ENCODE measurements at places on chromosomes 2 and 18. TPM values are rescaled to one million over a fixed set of nuclear protein-coding genes. Genes with fewer than 3 reads are reported as not detected.

Gene VPS4B
- total RNA-seq = 16.7 TPM

Gene PROM2
- total RNA-seq = 1.4 TPM

Gene TBR1
- total RNA-seq = not detected

Gene DNER
- total RNA-seq = 2.3 TPM

Gene CD207
- total RNA-seq = not detected

- DNase-seq = no peak
Observed at GRCh38 chr2:217777906-217778305, 224.9 kb downstream of the TNS1 start.

DNA sequence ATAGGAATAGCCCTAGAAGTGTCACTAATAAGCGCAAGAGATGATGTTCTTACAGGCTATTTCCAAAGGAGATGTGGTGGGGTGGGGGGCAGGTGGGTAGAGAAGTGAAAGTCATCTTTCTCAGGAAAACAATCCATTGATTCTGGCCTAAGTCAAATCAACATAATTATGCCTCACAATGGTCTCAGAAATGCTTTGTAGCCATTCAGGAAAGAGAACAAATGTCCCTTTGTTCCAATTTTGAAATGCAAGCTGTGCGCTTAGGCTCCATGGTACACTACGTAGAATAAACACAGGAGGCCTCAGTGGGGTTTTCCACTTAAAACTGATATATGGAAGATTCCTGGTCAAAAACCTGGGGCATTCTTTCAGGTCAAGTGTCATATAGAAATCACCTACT lies 529.9 kb upstream of the KLHL29 start:
- DNase-seq = no peak

GRCh38 chr18:69838620-69839411 lies 108.9 kb downstream of the CD226 start:
- no peak for DNase-seq

DNA sequence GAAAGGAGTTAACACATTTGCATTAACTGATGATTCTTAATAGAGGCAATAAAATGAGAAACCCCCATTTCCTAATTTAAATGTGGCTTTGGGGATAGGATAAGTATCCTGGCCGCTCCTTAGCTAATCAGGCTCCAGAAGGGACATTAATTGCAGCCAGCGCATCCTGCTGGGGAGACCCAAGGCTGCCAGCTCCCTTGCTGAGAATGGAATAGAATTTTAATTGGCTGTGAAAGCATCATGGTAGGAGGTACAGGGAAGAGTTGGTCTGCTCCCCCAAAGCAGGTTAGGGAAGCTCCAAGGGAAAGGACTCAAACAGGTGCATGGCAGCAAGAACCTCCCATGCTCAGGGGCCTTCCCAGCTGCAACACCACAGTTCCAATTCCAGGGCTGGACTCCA lies 71.4 kb downstream of the MARCHF4 start:
- no peak for DNase-seq

- no peak for DNase-seq
Observed at GRCh38 chr2:45342-46130, 769 bp downstream of the FAM110C start.

- DNase-seq = no peak
Observed at GRCh38 chr2:240292035-240292574, 143.4 kb upstream of the GPC1 start.

GRCh38 chr2:112834396-112835037 lies 2.1 kb downstream of the IL1B start:
- no peak for DNase-seq

DNA sequence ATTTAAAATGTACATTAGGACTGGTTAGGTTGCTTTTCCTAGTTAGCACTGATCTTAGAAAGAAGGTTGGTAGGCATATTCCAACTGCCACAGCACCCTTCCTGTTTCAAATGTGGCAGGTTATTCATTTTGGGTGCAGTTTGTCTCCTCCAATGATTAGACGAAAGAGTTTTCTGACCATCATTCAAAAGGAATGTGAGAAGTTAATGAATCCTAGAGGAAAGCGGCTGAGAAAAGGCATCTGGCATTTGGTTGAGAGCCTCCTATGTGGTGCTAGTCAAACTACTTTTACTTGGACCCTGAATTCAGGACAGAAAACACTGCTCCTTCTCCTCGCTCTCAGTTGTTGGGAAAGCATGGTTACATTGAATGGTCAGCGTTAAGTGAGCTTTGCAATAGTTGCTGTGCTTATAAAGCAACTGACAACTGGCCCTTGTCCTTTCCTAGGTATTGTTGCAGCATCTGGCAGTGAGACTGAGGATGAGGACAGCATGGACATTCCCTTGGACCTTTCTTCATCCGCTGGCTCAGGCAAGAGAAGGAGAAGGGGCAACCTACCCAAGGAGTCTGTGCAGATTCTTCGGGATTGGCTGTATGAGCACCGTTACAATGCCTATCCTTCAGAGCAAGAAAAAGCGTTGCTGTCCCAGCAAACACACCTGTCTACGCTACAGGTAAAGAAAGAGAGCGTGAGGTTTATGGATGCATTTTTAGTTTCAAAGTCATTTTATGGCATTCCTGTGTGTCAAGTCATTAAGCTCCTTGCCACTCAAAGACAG lies 6.1 kb downstream of the TGIF1 start:
- DNase-seq = no peak

DNA sequence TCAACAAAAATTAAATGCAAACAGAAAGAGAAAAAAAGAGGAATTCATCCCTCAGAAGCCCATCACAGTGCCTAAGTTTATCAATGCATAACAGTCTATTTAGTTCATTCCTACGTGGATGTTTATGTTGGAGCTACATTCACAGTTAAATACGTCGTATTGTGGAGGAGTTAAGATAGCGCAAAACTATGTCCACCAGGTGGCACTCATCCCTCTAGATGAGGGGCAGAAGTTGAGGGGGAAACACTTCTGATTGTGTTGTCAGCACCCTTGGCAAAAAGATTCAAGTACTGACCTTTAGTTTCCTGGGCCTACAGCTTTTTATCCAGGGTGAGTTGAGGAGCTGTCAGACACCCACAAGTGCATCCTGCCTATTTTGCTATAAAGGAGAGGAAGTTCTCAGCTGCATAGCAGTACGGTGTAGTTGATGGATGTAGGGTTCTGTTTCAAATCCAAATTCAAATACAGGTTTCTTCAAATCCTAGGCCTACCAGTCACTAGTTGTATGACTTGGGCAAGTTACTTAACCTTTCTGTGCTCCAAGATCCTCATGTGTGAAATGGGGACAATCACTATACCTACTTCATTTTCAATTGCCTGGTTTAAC lies 26.8 kb upstream of the MYO1B start:
- no peak for DNase-seq

DNA sequence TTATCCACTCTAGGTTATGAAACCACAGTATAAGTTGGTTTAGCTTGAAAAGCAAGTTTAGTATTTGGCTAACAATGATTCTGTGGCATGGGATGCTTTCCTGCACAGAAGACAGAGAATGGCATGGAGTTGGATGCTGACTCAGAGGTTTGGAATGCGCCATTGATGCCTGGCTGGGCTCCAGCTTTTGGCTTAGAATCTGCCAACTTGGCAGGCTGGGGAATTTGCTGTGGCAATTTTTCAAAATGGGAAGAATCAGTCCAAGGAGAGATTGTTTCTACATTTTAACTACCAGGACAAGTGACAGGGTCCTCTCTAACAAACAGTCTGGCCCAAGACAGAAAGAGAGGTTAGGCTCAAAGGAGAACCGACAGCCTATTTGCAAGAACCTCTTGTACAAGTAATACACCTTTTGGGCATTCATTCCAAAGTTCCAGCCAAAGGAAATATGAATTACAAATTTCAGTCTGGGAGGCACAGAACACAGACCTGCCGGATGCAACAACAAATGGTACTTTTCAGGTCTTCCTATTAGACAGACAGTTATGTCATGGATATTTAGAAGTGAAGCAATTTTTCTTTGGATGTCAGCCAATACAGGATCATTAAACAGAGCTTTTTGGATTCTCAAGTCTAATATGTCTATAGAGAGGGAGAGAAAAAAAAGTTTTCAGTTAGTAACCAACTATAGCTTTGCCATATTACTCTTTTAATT lies 1027.7 kb downstream of the TMEM182 start:
- peak; percentile 14 for DNase-seq

GRCh38 chr18:47983946-47984345 lies 53.5 kb upstream of the SMAD2 start:
- DNase-seq = no peak
